ENCODE measurements at places on chromosomes 7 and 10.
A peak's percentile ranks its signal among the peaks of the same experiment; 100 is the strongest.

- DNase-seq = no peak
Observed at GRCh38 chr10:117005527-117006055, 604 bp upstream of the SHTN1 start.

DNA sequence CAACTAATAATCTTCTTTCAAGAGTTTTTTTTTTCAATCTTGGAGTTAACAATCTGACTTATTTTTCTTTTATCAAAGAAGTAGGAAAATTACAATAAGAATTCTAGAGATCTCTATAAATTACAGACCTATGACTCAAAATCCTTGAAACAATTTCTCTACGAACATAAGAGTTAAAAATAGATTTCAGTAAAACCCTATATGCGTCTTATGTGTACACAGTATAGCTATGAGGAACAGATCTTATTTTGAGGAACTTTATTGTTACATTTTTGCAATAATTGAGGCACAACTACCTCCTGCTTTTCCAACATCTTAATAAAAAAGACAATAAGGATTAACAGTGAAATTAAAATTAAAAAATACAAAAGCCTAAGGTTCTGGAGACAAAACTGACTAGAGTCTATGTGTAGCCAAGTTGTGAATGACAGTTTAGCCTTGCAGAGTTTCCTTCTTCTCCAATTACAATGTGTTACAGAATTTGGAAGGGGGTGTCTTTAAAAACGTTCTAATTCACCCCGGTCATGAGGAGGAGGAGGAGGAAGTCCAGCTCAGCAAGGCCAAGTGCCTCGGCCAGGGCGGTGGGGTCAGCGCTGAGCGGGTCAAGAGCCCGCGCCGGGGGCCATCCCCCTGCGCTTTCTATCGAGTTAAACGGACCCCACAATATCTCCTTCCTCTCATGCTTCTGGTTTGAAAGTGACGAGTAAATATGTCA lies 40.5 kb downstream of the AMZ1 start:
- no peak for DNase-seq

DNA sequence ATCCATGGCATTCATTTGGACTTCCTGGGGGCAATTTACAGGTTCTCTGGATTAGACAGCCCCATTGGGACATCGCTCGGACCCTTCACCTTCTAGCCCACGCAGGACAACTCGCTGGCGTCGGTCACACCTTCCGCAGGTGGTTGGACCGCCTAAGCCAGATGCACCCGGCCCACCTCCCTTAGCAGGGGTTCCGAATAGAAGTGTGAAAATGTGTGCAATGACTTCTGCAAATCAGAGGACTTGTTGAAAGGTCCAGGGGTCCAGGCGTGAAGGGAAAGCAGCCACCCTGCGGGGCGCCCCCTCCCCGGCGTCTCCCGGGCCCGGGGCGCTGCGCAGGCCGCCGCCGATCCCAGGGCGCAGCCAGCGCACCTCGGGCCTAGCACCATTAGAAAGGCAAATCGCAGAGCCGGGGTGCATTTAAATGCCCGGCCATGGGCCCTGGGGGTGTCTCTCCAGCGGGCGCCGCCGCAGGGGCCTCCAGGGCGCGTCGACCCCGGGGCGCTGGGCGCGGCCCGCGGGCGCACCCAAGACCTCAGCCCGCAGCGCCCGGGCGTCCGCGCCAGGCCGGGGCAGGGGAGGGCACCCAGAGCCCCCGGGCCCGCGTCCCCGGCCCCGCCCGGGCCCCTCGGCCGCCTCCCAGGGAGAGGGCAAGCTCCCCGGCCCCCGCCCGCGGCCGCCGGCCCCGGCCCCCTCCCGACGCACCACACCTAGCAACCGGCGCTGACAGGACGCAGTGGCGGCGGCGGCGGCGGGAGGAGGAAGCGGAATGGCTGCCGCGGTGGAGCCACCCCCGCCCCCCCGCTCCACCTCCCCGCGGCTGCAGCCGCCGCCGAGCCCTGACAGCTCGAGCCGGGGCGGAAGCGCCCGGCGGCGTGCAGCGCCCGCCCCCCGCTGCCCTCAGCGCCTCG lies 1.2 kb downstream of the JAZF1 start:
- peak; percentile 68 for DNase-seq

DNA sequence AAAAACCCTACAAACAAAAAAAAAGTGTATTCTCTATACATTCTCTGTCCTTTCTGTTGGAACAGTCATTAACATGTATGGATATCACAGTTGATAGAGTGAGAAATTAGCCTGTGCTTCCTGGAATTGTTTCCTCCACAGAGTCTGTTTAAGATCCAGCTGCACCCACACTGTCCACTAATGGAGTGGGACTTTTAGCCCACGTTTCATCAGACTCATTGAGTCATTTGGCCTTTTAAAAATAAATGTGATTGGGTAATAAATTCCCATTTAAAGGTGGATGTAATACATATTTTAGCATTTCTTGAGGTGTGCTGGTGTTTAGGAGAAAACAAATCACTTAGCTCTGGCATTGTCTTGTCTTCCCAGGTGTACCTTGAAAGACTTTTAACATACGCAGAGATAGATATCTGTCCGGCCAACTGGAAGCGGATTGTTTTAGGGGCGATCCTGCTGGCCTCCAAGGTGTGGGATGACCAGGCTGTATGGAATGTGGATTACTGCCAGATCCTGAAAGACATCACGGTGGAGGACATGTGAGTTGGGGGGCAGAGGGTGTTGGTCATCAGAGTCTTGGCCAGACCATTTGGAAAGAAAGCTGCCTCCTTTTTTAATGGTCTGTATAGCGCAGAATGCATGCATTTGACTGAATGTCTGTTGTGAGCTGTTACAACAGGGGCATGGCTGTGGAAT lies 52.3 kb upstream of the GJD4 start:
- no peak for DNase-seq

DNA sequence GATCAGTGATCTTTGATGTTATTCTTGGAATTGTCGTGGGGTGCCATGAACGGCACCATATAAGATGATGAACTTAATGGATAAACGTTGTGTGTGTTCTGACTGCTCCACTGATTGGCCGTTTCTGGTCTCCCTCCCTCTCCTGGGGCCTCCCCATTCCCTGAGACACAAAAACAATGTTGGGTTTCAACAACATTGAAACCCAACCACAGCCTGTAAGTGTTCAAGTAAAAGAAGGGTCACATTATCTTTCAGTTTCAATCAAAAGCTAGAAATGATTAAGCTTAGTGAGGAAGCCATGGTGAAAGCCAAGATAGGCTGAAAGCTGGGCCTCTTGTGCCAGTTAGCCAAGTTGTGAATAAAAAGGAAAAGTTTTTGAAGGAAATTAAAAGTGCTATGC lies 19.5 kb downstream of the EN2 start:
- peak; percentile 62 for DNase-seq

- no peak for DNase-seq
Observed at GRCh38 chr7:81478664-81479063, 291.2 kb downstream of the HGF start.

- no peak for DNase-seq
Observed at GRCh38 chr7:47943676-47944474, 4.4 kb downstream of the PKD1L1 start.

- DNase-seq = no peak
Observed at GRCh38 chr10:106320876-106321275, 843.6 kb downstream of the SORCS1 start.

DNA sequence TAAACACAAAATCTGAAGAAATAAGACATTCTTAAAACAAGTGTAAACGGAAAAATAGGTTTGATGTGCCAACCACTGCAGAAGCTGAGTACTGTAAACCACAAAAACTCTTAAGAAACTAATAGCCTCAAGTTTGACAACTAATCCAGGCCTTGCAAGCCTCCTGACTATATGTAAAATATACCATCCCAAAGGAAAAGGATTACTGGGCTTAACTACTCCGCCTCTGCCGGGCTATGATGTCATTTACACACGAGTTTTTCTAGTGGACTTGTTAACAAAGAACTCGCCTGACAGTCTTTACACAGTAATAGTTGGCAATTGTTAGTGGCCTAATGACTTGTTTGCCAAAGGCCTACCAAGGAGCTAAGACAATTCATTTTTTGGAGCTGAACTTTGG lies 2.1 kb downstream of the KIF5B start:
- DNase-seq = peak; percentile 20

DNA sequence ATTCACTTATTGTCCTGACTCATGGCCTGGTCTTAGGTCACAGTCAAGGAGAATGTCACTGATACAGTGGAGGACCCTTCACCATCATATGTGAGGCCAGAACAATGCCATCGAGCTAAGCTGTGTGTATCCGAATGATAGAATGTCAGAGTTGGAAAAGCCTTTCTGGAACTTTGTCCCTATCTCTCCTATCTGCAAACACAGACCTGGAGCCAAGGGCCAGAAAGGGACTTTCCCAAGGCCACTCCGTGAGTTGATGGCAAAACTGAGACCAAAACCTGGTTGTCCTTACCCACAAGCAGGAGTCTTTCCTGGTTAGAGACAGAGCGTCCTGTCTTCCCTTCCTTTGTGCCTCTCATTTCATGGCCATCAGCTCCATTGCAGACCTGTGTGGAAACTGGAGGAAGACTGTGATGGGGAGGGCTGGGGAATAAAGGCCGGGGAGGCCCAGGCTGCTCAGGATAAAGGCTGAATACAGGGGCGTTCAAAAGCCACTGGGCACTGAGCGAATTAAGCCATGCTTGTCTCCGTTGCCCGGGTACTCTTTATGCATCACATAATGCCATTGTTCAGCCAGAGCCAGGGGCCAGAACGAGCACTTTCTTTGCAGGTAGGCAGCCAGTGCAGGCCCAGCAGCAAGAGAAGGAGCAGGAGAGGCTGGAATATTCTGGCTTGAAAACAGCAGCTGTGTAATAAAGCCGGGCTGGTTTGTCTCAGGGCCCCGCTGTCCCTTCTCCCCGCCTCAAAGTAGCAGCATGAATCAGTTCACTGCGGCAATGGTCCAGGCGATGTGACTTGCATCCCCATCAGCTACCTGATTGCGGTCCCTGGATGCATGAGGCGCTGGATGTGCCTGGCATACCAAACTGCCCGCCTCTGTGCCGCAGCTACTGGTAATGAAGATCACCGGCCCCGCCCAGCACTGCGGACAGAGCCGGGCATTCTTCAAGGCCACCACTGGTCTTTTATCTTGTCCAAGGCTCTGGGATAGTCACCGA lies 143.0 kb downstream of the RPS24 start:
- no peak for DNase-seq

GRCh38 chr7:142796001-142796500 lies 25.3 kb downstream of the PRSS2 start:
- no peak for DNase-seq

- no peak for DNase-seq
Observed at GRCh38 chr10:486206-486605, 203.3 kb downstream of the DIP2C start.

DNA sequence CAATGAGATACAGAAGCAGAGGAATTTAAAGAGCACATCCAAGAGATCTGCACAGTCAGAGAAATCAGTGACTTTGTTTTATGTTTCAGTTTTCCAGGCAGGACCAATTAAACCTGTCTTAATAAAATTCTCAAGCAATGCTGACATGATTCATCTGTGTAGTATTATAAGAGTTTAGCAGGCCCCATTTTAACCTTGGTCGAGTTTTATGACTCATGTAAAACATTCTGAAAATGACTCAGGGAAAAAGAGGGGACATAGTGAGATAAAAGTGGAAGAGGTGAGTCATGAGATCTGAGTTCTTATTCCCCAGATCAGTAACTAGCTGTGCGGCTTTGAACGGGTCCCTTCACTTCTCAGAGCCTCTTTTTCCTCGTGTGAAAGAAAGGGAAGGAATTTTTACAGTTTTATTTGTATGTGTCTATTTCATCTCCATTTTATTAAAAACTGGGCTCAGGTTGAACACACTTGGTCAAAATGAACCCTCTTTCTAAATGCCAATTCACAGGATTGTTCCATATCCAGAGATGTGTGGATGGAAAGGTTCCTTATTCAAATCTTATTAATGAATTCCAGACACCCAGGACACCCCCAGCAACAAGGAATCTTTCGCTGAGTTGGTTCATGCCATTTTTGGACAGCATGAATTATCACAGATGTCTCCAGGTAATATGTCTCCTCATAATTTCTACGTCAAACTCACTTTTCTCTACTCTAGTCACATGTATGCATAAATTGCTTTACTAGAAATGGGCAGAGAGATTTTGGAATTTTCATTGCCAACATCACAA lies 143.2 kb downstream of the JAZF1 start:
- DNase-seq = peak; percentile 89

DNA sequence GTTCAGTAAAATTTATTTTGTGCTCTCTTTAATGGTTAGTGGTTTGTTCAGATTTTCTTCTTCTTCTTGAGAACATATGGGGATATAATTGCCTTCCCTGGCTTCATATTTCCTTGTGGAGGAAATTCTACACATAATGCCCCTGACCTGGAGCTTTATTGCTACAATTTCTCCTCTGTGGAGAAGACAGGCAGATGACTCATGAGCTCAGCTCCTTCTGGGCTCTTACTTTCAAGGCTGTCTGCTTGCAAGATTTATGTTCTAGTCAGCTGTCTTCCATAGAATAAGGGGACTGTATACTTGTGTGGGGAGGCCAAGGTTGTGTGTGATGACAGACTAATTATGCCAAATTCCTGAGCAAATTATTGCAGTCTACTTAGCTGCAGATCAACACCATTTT lies 1.6 kb downstream of the LRRD1 start:
- DNase-seq = no peak

- DNase-seq = no peak
Observed at GRCh38 chr10:118870467-118871243, 115.9 kb upstream of the CACUL1 start.

GRCh38 chr7:17005271-17005670 lies 123.5 kb upstream of the AGR3 start:
- DNase-seq = no peak

DNA sequence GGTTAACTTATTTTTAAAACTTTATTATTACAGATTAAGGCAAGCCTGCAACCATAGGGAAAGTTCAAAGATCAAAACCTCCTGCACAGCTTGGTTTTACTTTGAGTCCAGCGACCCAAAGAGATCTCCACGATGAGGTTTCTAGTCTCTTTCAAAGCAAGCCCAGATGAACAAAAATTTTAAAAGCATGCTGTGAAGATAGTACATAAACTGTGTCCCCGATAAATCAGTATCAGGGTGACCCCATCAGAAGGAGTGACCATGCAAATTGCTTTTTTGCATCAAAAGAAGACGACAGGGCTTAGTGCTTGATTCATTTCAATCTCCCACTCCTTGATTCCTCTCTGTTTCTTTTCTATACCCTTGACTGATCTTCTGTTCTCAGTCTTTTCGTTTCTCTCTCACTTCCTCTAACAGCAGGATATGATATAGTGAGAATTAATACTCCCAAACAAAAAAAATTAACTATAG lies 16.0 kb upstream of the DNTT start:
- DNase-seq = no peak

DNA sequence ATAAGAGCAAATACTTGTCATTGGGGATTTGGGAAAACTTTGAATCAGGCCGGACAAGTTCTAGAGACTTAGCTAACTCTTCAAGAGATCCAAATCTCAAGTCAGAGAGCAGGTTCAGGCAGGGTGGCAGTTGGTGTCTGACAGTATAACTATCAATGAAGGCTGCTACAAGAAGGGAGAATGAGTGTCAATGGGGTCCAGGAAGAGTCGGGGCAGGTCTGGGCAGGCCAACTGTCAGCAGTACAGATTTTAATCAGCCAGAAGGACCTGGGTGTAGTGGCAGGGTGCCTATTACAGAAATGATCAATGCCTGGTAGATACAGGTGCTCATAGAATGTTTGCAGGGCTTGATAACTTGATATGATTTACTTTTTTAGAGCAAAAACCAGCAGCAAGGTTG lies 751.1 kb downstream of the GRM8 start:
- no peak for DNase-seq

- DNase-seq = no peak
Observed at GRCh38 chr7:71706597-71706975, 574.6 kb downstream of the GALNT17 start.

GRCh38 chr10:74705358-74705980 lies 120.9 kb upstream of the KAT6B start:
- DNase-seq = no peak
